ENCODE measurements at places on chromosomes 5 and 9. TPM values are rescaled to one million over a fixed set of nuclear protein-coding genes. Genes with fewer than 3 reads are reported as not detected.

DNA sequence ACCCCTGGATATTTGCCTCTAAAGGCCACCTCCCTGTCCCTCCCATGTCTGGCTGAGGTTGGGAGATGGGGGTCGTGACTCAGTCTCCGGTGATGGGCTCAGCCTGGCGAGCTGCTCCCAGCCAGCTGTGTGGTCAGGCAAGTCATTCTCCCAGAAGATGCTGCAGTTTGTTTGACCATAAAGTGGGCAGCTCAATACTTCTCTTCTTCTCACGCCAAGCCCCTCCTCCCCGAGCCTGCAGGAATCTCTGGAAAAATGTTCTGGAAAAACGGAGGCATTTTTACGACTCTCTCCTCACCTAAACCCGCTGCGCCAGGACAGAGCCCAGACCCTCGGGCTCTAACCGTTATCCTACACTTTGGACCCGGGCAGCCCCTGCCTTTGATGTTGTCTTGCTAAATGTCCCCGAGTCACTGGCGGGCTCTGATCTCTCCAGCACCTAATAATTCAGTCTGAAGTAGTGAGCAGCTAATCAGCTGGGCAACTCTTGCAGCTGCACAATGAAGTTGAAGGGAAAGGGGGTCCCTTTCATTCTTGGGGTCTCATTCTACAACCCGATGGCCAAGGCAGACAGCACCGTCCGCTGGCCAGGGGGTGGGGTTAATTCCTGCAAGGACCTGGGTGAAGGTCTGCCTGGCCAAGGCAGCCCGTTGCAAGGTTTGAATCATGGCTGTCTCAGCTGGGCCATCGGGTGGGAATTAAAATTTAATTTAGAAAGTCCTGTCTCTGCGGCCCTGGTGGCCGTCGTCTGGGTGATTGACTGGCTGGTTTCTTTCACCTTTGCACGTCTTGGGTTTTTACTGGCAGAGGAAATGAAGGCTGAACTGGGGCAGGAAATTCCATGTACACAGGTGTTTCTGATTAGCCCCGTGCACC lies 12.3 kb downstream of the DCANP1 start:
- no peaks in the 10 kb centered on the region for H3K27me3 ChIP-seq
- DNase-seq: no peak
- H3K4me3 ChIP-seq: no peak overlapping the region
- H3K36me3 ChIP-seq: no peaks in the 10 kb centered on the region

DNA sequence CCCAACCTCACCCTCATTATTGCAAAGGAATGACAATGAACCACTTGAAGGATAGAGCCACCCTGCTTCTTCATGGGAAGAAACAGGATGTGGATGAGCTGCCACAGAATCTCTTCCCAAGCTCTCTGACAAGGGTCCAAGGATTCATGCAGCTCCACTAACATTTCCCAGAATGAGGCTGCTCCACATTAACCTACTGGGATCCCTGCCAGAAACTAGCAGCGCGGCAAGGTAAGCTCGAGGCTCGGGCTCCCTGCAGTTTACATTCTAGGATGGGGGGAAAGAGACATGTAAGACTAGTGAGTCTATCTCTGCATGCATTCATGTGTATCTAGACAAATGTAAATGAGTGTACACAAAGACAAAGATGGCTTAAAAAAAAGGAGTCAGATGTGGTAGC lies 12.1 kb downstream of the DCAF12 start:
- H3K36me3 ChIP-seq: peaks cover 58% of the 10 kb centered on the region
- H3K27me3 ChIP-seq: no peaks in the 10 kb centered on the region
- DNase-seq: no peak
- no peak overlapping the region for H3K4me3 ChIP-seq

DNA sequence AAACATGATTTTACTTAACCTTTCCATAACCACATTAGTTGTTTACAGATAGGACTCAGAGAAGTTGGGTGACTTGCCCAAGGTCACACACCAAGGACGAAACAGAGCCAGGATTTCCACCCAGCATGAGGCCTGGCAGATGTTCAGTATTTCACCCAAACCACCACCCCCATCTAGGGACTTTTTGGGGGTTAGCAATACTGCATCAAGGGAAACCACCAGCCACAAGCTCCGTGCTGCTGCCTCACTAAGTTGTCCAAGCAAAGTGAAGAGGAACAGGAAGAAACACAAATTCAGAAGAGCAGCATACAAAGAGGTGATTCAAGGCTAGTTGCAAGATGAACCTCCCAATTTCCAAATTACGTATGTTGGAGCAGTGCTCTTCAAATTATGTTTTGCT lies 219.6 kb upstream of the RORB start:
- no peaks in the 10 kb centered on the region for H3K27me3 ChIP-seq
- no peak for DNase-seq
- H3K4me3 ChIP-seq: no peak overlapping the region

- H3K27ac ChIP-seq: no peak overlapping the region
- no peaks in the 10 kb centered on the region for H3K27me3 ChIP-seq
- H3K36me3 ChIP-seq: no peaks in the 10 kb centered on the region
- H3K4me3 ChIP-seq: no peak overlapping the region
These were observed 41.1 kb downstream of the PTPRD start for GRCh38 chr9:10571699-10572098.

DNA sequence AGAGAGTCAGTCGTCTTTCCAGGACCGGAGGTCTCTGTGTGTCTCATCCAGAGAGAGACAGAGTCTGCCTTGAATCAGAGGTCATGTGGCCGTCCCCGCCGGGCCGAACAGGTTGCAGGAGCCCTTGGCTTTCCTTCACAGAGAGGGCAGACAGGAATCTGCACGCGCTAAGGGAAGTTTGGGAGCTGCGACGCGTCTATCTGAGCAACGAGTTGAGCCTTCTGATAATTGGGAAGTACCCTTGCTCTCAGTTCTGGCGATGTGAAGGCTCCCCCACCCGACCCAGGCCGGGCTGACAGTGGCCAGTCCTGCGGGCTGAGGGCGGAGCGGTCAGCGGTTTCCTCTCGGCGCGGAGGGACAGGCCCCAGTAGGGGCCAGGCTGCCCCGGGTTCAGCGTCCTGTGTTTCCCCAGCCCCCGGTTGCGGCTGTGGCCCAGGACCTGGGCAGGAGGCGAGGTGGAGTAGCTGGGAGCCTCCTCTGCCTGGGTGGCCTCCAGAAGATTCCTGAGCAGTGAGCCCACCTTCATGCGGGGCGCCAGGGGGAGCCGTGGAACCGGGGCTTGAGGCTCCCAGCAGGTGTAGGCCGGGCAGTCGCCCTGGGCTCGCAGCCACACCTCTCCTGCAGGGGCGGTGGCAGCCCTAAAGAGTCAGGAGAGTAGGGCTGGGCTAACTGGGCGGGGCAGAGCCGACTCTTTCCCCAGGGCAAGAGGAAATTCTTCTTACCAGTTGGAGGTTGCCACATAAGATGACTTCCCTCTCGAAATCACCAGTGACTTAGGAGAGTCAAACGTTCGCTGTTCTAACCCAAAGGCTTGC lies 13.9 kb downstream of the NR2F1 start:
- DNase-seq: no peak
- no peaks in the 10 kb centered on the region for H3K36me3 ChIP-seq
- H3K4me3 ChIP-seq: peak overlapping the region; percentile 19
- H3K27me3 ChIP-seq: peaks cover 100% of the 10 kb centered on the region

GRCh38 chr5:152462021-152462721 lies 57.1 kb upstream of the NMUR2 start:
- no peaks in the 10 kb centered on the region for H3K27me3 ChIP-seq
- no peak for DNase-seq
- no peak overlapping the region for H3K4me3 ChIP-seq
- no peak overlapping the region for H3K27ac ChIP-seq

GRCh38 chr5:141521244-141521781 lies 32.4 kb downstream of the PCDHGC5 start:
- no peaks in the 10 kb centered on the region for H3K27me3 ChIP-seq
- no peak overlapping the region for H3K4me3 ChIP-seq
- DNase-seq: no peak
- H3K36me3 ChIP-seq: peaks cover 33% of the 10 kb centered on the region
- H3K27ac ChIP-seq: peak overlapping the region; percentile 81

DBH gene
- total RNA-seq: not detected

EDIL3 gene
- total RNA-seq: 3.5 TPM

DNA sequence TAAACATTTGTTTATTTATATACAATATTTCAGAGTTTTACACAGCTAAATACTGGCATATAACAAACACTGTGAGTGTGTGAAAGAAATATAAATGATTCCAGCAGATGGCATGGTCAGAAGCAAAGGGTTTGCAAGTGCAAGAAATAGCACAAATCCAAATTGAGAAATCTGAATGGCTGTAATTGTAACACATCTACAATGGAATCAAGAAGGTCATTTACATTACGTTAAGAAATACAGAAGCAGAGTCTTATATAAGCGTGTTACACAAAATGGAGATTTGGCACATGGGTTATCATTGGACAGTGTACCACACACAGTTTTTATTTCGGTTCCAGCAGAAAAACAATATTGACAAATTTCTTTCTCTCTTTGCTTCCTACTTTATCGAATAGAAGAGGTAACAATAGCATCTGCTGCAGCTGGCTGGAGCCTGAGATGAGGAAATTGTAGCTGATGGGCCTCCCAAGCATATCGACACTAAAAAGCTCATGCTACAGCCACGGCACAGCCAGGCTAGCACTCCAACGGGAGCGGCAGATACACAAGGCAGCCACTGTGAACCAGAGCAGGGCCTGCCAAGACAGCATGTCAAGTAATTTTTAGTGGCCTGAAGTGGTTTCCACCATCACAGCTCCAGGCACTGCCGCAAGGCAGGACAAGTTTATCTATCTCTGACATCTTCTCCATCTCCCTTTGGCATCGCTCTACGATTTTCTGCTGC lies 564.6 kb upstream of the DMAC1 start:
- no peaks in the 10 kb centered on the region for H3K27me3 ChIP-seq
- no peak overlapping the region for H3K27ac ChIP-seq
- peaks cover 6% of the 10 kb centered on the region for H3K4me1 ChIP-seq
- no peak overlapping the region for H3K4me3 ChIP-seq

Data from left ventricle myocardium inferior (tissue), 1 donor.